CD8-positive, alpha-beta T cell (primary cell): ENCODE measurements at places on chromosomes 12 and 14. TPM values are rescaled to one million over a fixed set of nuclear protein-coding genes. Genes with fewer than 3 reads are reported as not detected.
A peak's percentile ranks its signal among the peaks of the same experiment; 100 is the strongest.

- DNase-seq: no peak
Observed at GRCh38 chr12:79421236-79421740, 269.5 kb downstream of the PAWR start.

Gene FAM222A
- 4.4 TPM for total RNA-seq

Gene SLC8A3
- not detected for total RNA-seq

Gene OVCH1
- not detected for total RNA-seq

- no peak for DNase-seq
Observed at GRCh38 chr12:132551641-132552031, 58.7 kb downstream of the LRCOL1 start.

Gene CARMIL3
- total RNA-seq: 0.14 TPM

DNA sequence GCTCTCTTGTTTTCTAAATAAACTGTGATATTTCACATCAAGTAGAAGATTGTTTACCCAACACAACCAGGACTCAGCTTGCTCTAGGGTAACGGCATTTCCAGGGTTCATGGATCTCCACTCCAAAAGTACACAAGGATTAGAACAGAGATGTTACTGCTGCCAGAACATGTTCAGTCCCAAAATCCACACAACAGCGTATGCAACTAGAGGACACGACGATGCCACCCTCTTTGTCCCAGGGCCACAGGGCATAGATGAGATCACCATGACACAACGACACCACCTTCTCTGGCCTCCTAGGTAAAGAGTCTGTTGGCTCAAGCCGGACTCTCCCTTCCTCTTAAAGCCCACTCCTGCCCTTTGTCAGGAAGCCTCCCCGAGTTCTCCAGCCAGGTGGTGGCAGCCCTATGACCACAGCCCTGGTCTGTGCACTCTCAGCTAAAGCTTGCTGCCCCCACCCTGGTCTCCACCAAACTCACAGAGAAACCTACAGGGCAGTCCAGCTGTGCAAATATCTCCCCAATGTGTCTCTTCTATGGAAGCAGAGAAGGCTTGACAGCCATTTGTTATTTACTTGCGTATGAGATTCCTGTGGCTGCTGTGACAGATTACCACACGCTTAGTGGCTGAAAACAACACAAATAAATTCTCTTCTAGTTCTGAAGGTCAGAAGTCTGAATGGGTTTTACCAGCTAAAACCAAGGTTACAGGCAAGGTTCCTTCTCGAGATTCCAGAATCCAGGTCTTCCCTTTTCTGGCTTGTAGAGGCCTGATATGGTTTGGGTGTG, 10.3 kb downstream of the CLMN start:
- DNase-seq: no peak

Gene GPR137C
- 0.08 TPM for total RNA-seq

GRCh38 chr12:55996201-55996714, 818 bp upstream of the SUOX start:
- DNase-seq: peak; percentile 79

DNA sequence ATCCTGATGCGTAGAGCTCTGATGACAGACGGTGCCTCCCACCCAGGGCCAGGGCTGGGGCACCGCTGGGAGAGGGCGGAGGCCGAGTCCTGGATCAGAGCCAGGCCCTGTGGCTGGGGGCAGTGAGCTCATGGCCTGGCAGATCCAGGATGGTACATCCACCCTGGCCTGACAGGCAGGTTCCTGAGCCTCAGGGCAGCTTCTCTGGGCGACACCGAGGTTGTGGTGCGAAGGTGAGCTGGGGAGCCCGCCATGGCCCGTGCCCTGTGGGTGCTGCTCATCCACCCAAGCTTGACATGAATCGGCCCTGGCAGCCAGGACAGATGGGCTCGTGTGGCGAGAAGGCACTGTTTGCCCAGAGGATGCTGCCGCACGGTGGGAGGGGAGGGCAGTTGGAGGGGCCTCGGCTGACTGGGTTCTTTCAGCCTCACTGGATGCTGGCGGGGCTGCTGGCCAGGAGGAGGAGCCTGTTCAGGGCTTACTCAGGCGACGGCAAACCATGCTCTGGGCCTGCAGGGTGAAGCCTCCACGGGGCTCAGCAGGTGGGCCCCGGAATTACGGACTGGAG, 16.6 kb downstream of the LRTM2 start:
- DNase-seq: no peak

DNA sequence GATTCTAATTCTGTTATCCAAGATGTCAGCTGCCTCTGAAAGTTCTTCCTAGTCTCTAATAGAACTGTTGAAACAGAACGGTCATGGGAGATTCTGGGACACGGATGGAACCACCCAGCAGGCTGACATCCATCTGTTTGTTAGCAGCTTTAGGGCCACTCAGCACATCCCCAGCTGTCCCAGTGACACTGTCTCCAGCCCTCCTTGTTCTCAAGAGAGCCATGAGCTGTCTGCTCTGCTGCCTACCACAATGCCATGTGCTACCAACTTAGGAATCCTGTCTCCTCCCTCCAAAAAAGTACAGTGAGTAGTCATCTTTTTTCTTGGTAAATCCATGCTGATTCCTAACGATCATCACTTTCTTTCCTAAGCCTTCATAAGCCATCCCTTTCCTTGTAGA, 130.5 kb downstream of the ZFP36L1 start:
- DNase-seq: no peak

GRCh38 chr14:102317564-102318248, 1.8 kb upstream of the ZNF839 start:
- no peak for DNase-seq

- no peak for DNase-seq
Observed at GRCh38 chr12:124928095-124928911, 13.9 kb upstream of the UBC start.
